ENCODE measurements at places on chromosomes 1 and 21.
A peak's percentile ranks its signal among the peaks of the same experiment; 100 is the strongest.

DNA sequence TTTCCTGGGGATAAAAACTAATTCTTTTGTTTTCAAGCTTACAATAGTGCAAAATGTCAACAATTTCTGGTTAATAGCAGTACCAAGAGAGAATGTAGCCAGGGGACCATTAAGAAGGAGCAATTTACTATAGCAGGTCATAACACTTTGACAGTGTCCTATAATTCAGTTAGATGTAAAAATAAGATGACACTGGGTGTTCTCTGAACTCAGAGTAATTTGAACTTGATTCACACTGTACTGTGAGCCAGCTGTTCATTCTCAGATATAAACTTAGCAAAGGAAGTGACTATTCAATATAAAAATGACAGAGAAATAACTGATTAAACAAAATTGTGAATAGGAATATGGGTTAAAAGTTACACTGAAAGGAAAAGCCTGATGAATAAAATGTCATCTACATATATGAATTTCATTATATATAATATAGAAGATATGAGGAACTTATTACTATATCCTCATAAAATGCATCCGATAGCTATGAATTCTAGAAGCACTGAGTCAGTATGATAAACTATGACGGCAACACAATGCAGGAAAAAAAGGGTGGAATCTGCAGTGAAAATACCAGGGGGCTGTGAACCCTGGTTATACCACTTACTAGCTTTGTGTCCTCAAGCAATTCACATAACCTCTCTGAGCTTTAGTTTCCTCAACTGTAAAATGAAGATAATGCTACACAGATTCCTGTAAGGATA lies 135.9 kb downstream of the ACBD6 start:
- DNase-seq, result no peak

DNA sequence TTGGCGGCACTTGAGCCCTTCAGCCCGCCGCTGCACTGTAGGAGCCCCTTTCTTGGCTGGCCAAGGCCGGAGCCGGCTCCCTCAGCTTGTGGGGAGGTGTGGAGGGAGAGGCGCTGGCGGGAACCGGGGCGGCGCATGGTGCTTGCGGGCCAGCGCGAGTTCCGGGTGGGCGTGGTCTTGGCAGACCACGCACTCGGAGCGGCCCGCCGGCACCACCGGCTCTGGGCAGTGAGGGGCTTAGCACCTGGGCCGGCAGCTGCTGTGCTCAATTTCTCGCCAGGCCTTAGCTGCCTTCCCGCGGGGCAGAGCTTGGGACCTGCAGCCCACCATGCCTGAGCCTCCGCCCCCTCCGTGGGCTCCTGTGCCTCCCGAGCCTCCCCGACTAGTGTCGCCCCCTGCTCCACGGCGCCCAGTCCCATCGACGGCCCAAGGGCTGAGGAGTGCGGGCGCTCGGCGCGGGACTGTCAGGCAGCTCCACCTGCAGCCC lies 673.7 kb upstream of the BRINP3 start:
- DNase-seq, result no peak

- no peak for DNase-seq
Observed at GRCh38 chr1:81950591-81951244, 150.0 kb downstream of the ADGRL2 start.

DNA sequence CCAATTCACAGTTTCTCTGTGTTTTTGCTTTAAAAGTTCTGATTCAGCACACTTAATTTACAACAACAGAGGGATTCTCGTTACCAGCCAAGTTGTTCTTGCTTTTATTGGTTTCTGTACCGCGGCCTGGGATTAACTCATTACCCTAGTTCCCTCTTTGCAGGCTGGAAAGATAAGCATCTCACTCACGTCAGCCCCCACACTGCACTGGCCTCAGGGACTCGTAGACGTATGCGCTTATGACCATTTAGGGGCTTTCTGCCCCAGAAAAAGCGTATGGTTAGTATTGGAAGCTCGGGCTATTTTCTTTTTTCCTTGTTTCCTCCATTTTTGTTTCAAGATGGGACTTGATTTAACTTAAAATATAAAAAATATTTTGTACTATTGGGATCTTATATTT lies 76.0 kb downstream of the POFUT2 start:
- peak; percentile 62 for DNase-seq

DNA sequence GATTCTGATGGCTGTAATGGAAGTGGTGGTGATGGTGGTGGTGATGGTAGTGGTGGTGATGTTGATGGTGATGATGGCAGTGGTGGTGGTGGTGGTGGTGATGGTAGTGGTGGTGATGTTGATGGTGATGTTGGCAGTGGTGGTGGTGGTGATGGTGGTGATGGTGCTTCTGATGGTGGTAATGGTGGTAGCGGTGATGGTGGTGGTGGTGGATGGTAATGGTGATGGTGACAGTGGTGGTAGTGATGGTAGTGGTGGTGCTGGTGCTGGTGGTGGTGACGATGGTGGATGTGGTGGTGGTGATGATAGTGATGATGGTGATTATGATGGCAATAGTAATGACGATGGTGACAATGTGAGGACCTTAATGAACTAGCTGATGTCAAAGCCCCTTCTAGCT lies 35.6 kb upstream of the LRRC3 start:
- no peak for DNase-seq

DNA sequence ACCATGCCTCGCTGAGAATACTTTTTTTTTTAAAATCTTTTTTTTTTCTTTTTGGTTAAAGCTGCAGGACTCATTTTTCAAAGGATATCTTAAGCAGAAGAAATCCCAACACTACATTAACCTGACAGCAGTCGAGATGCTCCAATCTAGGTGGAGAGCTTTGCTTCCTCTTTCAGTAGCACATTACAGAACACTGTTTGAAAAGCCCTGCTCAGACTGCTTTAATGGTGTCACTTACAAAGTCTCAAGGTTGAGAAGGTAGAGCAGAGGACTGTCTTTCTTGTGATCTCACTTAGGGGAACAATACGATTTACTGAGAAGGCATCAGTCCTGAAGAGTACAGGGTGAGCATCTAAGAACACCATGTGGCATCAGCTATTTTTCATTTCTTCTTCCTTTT lies 21.0 kb upstream of the CPLANE2 start:
- no peak for DNase-seq

DNA sequence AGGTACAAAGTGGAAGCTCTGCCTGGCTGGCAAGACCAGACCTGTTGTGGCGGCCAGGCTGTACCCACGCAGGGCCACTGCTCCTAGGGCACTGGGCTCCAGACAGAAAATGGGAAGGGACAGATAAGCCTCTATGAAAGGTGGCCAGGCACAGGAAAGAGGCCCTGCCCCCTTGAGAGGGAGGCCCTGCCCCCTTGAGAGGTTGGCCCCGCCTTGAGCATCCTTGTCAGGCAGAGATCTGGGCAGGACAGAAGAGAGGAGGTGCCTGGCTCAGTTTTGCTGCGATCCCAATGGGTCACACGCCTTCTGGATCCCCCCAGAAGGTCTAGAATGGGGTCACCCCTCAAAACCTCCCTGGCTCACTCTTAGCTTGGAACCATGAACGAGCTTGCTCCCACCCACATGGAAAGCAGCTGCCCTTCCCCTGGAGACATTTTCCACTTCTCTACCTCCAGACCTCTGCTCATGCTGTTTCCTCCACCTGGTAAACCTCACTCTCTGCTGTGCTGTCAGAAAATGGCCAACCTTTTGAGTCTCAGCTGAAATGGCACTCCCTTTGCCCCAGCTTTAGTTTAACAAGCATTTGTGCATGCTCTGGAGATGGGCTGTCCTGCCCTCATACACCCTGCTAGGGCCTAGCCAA lies 17.5 kb upstream of the ECE1 start:
- peak; percentile 67 for DNase-seq

DNA sequence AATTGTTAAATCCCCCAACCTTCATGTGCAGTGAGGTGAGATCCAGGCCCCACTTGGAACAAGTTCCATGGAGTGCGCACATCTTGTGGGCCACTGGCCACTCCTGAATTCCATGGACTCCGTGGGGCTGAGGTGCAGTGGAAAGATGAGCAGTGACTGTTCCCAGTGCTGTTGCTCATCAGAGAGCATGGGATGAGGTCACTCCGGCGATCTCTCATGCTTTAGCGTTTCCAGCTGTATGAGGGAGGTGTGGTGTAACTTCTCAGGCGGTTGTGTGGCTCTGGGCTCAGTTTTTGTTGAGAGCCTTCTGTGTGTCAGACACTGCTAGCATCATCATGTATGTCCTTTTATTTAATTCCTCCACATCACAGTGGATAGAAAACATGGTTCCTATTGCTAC lies 96.2 kb downstream of the GALNT2 start:
- no peak for DNase-seq

DNA sequence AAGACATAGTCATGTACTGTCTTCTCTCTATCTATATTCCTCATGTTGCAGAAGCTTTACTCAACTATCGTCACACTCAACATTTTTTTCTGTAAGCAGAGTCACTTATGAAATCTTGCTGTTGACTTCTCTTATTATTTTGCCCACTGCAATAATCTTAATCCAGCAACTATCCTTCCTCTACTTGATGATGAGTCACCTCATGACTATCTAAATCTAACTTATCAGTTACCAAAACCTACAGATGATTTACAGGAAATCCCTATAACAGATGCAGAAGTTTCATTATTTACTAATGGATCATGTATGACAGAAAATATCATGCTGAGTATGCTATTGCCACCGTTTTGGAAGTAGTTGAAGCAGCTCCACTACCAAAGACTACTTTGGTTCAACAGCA lies 378.9 kb downstream of the DUSP10 start:
- DNase-seq, result no peak

- DNase-seq, result no peak
Observed at GRCh38 chr1:11485191-11485590, 6.2 kb downstream of the DISP3 start.

- no peak for DNase-seq
Observed at GRCh38 chr1:157137408-157138219, 581 bp downstream of the ETV3 start.

- DNase-seq, result no peak
Observed at GRCh38 chr21:45440736-45441350, 35.9 kb downstream of the COL18A1 start.

DNA sequence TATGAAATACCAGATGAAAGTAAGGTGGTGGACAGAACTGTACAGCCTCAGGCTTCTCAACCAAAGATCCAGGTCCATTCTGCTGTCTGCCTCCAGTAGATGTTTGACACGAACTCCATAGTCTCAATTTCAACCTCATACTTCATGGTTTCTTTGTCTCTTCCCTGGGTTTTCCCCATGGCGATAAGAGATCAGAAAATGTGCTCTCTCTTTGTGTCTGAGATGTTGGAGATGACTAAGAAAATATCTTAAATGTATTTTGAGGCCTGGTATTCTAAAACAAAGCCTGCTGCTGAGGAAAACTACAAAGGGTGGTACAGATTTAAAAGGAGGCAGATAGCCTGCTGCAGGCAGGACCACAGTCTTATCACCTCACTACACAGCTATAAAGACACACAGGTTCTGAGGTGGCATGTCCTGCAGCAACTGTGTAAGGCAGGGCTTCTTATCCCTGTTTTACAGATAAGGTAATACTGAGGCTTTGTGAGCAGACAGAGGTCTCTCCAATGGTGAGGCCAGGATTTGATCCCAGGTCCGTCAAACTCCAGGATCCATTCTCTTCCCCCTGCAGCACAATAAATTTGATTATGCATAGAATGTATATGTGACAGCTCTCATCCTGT lies 40.0 kb upstream of the CACNA1E start:
- no peak for DNase-seq

- no peak for DNase-seq
Observed at GRCh38 chr1:225774281-225775147, 3.1 kb upstream of the SRP9 start.

- no peak for DNase-seq
Observed at GRCh38 chr1:59705466-59706302, 109.1 kb upstream of the HOOK1 start.

- DNase-seq, result no peak
Observed at GRCh38 chr1:200556002-200556401, 64.5 kb downstream of the KIF14 start.

DNA sequence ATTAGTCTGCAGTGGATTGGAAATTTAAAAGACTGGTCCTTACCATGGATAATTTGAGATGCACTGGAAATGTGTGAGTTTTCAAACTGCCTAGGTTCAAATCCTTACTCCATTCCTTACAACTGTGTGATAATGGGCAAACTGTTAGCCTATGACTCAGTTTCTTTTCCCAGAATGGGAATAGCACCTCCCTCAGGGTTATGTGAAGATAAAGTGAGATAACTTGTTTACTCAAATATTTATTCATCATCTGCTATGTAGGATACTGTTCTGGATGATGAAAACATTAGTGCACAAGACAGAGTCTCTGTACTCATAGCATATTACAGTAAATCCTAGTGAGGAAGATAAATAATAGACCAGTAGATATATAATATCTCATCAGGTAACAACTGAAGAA lies 28.6 kb downstream of the LRIG2 start:
- DNase-seq, result no peak

- no peak for DNase-seq
Observed at GRCh38 chr1:94385308-94385929, 32.8 kb upstream of the ABCD3 start.

GRCh38 chr1:195761104-195761503 lies 847.1 kb downstream of the KCNT2 start:
- no peak for DNase-seq

GRCh38 chr1:154730259-154730658 lies 122.3 kb upstream of the ADAR start:
- DNase-seq, result no peak

DNA sequence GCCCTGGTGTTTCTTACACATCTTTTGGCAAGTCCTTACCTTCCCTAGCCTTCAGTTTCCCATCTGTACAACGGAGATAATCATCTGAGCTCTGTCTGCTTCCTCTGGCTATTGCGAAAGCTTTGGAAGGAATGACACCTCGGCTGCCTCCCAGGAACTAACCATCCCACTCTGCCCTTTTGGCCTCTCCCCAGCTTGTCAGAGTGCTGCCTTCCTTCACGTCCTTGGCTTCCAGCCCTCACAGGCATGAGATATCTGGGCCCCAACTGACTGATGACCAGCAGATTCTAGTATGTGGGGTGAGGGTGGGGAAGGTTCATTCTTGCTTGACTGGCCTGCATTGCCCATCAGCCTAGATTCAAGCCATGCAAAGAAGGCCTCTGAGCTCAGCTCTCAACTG lies 253.1 kb upstream of the FGGY start:
- DNase-seq, result no peak

DNA sequence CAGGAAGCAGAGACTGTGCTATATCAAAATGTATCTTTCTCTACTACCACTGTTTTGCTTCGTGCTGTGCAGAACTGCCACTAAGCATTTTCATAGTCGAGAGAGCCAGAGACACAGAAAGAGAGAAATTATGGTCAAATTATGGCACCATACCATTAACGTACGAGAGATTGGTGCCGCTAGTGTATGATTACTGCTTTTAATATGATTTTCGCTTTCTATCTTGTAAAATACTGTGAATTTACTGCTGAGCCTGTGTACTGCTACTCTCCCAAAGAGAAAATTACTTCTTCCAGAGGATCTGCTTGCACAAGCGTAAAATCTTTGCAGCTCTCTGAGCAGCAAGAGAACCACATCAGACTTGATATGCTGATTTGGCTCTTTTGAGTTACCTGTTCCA lies 71.1 kb upstream of the ZNF281 start:
- DNase-seq, result no peak

GRCh38 chr21:14251336-14251735 lies 35.4 kb downstream of the RBM11 start:
- no peak for DNase-seq

GRCh38 chr1:55337801-55338447 lies 122.8 kb upstream of the USP24 start:
- peak; percentile 14 for DNase-seq
